ENCODE measurements at places on chromosomes 2 and 18.

DNA sequence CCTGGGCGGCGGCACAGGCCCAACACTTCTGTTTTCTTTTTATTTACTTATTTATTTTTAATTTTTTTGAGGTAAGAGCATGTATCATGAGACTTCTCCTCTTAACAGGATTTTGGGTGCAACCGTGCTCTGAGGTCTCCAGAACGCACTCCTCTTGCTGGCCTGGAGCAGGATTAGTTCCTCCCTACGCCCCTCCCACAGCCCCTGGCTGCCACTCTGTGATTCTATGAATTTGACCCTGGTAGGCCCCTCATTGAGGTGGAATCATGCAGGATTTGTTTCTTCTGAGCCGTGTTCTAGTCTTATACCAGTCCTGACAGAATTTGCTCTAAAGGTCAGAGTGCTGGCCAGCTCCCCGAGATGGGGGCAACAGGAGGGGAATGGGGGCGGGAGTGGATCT is 106.5 kb upstream of the HS6ST1 start:
- DNase-seq: no peak

- no peak for DNase-seq
Measured at GRCh38 chr18:22432657-22433137, 15.0 kb upstream of the CTAGE1 start.

DNA sequence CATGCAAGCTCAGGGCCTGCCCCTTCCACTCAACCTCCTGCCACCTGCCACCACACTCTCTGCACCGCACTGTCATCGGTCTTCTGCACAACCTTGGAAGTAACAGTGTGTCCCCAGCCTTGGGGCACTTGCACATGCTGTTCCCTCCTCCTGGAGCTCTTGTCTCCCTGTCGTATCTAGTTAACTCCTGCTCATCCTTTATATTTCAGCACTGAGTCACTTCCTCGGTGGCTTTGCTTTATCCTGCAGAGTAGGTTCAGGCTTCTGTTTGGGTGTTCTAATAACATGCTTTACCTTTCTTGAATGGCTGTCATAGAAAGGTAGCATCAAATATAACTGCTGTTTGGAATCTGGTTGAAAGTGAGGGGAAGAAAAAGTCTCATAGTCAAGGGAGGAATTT is 25.3 kb downstream of the PAX8 start:
- DNase-seq: no peak

GRCh38 chr2:85564144-85564563 is 2.9 kb upstream of the GGCX start:
- no peak for DNase-seq

DNA sequence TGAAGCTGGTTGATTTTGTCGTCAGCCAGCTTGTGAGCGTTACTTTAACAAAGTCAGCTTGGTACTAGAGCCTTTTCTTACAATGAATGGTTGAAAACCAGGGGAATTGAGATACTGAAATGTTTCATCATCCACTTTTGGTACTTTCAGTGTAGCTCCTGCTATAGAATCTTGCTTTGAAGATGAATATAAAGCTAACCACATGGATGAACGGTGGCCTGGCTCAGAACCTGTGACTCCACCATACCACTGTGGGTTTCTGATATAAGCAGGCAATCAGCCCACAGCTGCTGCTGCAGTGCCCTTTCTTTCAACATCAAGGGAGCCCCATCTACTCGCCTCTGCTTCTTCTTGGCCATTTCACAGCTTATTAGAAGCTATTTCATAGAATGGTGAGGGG is 53.2 kb upstream of the GPR45 start:
- DNase-seq: no peak
